Endodermal cell (in vitro differentiated cells): ENCODE measurements at places on chromosomes 7 and 10. TPM values are rescaled to one million over a fixed set of nuclear protein-coding genes. Genes with fewer than 3 reads are reported as not detected.

BAMBI gene
- 45.8 and 49.2 TPM in 2 replicates for total RNA-seq

CALHM2 gene
- total RNA-seq = 0.54 and 1.0 TPM in 2 replicates

CNPY1 gene
- total RNA-seq = 0.33 to 0.48 TPM in 2 of 3 replicates, not detected in the other

- no peak overlapping the region for H3K27ac ChIP-seq
- H3K36me3 ChIP-seq = no peaks in the 10 kb centered on the region
- H3K4me3 ChIP-seq = no peak overlapping the region
- no peak for DNase-seq
These were observed 707.8 kb downstream of the XPNPEP1 start for GRCh38 chr10:109215291-109216075.

- H3K27ac ChIP-seq = no peak overlapping the region
- H3K4me1 ChIP-seq = no peaks in the 10 kb centered on the region
- peaks cover 92% of the 10 kb centered on the region for H3K36me3 ChIP-seq
- no peak overlapping the region for H3K4me3 ChIP-seq
- no peak for DNase-seq
These were observed 43.5 kb downstream of the ACSM6 start for GRCh38 chr10:95237376-95238170.

OR6B1 gene
- total RNA-seq = not detected in 2 replicates

- DNase-seq = peak; percentile 40
- no peak overlapping the region for H3K27ac ChIP-seq
- no peaks in the 10 kb centered on the region for H3K36me3 ChIP-seq
- H3K27me3 ChIP-seq = peaks cover 23% of the 10 kb centered on the region
These were observed 85.5 kb upstream of the LRRC4 start for GRCh38 chr7:128116740-128117139.

DNA sequence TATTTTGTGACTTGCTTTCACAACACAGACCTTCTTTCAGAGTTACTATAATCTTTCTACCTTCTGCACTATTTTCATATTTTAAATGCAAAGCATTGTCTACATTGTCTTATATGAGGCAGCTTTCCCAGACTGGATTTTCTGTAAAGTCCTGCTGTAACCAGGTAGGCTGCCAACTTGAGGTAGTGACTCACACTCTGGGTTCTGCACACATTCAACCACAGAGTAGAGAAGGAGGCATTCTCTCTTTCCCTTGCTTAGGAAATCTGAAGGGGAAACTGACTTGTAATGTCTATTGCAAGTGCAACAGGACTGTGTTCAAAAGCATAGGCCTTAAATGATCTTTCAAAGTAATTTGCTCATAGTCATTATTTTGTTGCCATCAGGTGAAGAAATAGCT is 461.4 kb downstream of the GRM8 start:
- DNase-seq = no peak
- H3K4me3 ChIP-seq = no peak overlapping the region
- no peaks in the 10 kb centered on the region for H3K4me1 ChIP-seq
- H3K36me3 ChIP-seq = no peaks in the 10 kb centered on the region
- H3K27me3 ChIP-seq = no peaks in the 10 kb centered on the region

GRCh38 chr10:88127269-88127668 is 263.8 kb downstream of the PTEN start:
- H3K36me3 ChIP-seq = no peaks in the 10 kb centered on the region
- H3K27me3 ChIP-seq = peaks cover 55% of the 10 kb centered on the region
- no peak overlapping the region for H3K27ac ChIP-seq

CALHM3 gene
- 0.21 TPM in 1 of 3 replicates, not detected in the others for total RNA-seq

DNA sequence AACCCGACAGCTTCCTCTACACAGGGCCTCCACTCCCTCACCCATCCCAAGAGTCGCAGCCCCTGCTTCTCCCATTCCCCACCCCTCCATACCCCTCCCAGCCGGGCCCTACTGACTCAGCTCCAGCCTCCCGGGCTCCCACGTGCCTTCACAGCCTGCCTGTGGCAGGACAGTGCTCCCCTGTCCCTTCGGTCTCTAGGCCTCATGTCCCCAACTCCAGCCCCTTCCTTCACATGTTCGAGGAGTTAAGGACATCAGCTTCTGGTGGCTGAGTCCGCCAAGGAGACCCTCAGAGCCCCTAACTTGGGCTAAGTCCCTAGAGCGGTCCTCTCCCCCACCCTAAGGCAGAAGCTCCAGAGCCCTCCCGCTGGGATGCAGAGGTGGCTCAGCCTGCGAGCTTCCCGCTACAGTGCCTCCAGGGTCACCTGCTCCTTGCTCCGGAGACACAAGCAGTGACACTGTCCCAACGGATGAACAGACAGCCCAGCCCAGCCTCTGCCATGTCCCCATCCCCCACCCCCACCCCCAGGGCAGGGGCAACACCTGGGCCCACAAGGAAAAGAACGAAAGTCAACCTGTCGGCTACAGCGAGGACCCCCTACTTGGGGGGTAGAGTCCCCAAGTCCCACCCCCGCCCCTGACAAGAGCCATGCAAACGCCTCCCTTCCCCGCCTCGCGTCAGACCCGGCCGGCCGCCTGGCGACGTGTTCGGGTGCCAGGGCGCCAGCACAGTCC is 716 bp downstream of the SMARCD3 start:
- peak; percentile 81 for DNase-seq
- peaks cover 3% of the 10 kb centered on the region for H3K36me3 ChIP-seq
- peak overlapping the region; percentile 77 for H3K4me3 ChIP-seq
- no peak overlapping the region for H3K27ac ChIP-seq
- peaks cover 33% of the 10 kb centered on the region for H3K4me1 ChIP-seq

- peak; percentile 57 for DNase-seq
- H3K27ac ChIP-seq = no peak overlapping the region
- no peaks in the 10 kb centered on the region for H3K27me3 ChIP-seq
- no peaks in the 10 kb centered on the region for H3K36me3 ChIP-seq
These were observed 139.8 kb upstream of the CDK13 start for GRCh38 chr7:39810204-39810642.

MUC3A gene
- 6.3 to 14.3 TPM (median 7.7 TPM) in 3 replicates for total RNA-seq

DNA sequence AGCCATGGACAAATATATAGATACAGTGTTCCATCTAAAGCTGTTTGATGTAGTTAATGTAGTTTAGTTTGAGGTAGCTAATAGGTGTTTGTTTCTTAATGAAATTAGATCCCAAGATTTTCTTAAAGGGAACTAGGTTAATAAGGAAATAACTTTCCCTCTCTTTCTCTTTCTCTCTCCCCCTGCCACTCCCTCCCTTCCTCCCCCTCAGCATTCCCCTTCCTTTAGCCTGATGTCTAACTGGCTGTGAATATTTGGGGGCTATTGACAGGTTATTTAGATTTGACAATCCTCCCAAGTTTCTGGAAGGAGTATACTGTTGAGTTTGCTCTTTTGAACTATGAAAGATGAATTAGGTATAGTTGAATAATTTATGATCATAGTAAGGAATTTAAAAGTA is 65.2 kb upstream of the OIT3 start:
- no peak for DNase-seq
- no peaks in the 10 kb centered on the region for H3K4me1 ChIP-seq
- H3K36me3 ChIP-seq = no peaks in the 10 kb centered on the region
- no peak overlapping the region for H3K4me3 ChIP-seq
- H3K27ac ChIP-seq = no peak overlapping the region

- no peak for DNase-seq
- no peaks in the 10 kb centered on the region for H3K27me3 ChIP-seq
- H3K36me3 ChIP-seq = peaks cover 42% of the 10 kb centered on the region
These were observed 83.9 kb downstream of the TCF7L2 start for GRCh38 chr10:113033991-113034390.

DNA sequence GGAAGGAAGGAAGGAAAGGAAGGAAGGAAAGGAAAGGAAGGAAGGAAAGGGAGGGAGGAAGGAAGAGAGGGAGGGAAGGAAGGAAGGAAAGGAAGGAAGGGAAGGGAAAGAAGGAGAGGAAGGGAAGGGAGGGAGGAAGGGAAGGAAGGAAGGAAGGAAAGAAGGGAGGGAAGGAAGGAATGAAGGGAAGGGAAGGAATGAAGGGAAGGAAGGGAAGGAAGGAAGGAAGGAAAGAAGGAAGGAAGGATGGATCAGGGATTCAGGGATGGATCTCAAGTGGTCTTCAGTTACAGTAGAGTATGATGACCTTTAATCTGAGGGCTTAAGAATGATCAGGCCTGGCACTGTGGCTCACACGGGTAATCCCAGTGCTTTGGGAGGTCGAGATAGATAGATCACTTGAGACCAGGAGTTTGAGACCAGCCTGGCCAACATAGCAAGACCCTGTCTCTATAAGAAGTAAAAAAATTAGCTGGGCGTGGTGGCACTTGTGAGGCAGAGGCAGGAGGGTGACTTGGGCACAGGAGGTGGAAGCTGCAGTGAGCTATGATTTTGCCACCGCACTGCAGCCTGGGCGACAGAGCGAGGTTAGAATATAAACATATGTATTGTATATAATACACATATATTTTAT is 760 bp upstream of the FOXK1 start:
- H3K4me1 ChIP-seq = no peaks in the 10 kb centered on the region
- no peak for DNase-seq
- H3K4me3 ChIP-seq = no peak overlapping the region
- no peaks in the 10 kb centered on the region for H3K36me3 ChIP-seq
- peaks cover 10% of the 10 kb centered on the region for H3K27me3 ChIP-seq
- no peak overlapping the region for H3K27ac ChIP-seq

SPDYE1 gene
- total RNA-seq = 0.15 TPM in 1 of 2 replicates, not detected in the other

- H3K4me3 ChIP-seq = no peak overlapping the region
- no peak for DNase-seq
- H3K4me1 ChIP-seq = no peaks in the 10 kb centered on the region
- no peaks in the 10 kb centered on the region for H3K27me3 ChIP-seq
These were observed 84.0 kb downstream of the ARL4A start for GRCh38 chr7:12771378-12771877.

SH2D4B gene
- total RNA-seq = 0.12 to 0.13 TPM in 2 of 3 replicates, not detected in the other
